ENCODE measurements at places on chromosomes 12 and 14. TPM values are rescaled to one million over a fixed set of nuclear protein-coding genes. Genes with fewer than 3 reads are reported as not detected.

POTEM gene
- total RNA-seq = not detected

GRCh38 chr14:55075628-55076175, 24.3 kb downstream of the MAPK1IP1L start:
- no peak for DNase-seq

DNA sequence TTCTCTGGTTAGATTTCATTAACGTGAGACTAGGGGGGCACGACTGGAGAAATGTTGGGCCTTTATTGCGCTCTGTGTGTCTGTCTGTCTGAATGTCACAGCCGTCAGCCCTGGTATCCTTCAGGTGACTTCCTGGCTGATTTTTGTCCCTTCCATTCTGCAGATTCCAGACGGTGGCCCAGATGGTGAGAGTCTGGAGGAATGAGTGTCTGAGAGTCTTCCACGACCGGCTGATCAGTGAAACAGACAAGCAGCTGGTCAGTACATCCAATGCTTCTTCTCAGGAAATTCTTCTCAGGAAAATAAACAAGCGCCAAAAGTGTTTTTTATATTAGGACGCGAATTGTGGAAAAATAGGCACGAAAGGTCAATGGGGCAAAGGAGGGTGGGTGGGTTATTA, 93.5 kb downstream of the CCDC92 start:
- no peak for DNase-seq

DNA sequence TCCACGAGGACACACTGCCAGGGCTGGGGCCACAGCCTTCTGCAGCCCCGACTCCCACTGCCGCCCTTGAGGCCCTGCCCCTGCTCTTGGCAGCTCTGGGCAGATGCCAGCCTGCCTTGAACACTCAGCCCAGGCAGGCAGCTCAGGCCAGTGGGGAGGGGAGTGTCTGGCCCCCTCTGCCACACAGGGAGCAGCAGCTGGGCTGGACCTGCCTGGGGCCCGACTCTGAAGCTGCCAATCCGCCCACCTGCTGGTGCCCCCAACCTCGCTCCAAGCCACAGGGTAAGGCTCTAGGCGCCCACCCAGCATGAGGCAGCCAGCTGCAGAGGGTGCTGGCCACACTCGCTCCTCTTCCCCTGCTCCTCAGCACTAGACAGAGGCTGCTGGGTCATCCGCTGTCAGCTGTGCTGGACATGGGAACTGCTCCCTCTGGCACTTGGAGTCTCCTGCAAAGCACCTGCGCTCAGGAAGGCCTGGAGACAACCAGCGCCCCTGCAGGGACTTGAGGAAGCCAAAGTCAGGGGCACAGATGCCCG, 24.6 kb upstream of the NUDT14 start:
- no peak for DNase-seq

- DNase-seq = no peak
Observed at GRCh38 chr14:102078831-102079699, 7.8 kb downstream of the HSP90AA1 start.

DNA sequence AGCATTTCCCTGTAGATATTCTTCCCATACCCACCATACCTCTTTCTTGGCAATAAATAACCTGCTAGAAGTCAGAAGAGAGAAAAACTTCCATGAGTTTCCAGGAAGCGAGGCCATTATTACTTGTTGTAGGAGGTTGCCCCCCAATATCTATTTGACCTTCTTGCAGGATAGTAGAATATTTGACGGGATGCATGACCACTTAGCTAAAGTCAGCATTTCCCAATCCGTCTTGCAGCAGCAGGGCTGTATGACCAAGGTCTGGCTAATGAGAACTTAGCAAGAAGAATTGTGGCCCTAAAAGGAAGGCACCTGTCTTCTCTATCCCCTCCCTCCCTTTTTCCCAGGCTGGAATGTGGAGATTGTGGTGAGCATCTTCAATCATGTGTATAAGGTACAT, 51.5 kb downstream of the NINJ2 start:
- DNase-seq = no peak

TPH2 gene
- not detected for total RNA-seq

DNA sequence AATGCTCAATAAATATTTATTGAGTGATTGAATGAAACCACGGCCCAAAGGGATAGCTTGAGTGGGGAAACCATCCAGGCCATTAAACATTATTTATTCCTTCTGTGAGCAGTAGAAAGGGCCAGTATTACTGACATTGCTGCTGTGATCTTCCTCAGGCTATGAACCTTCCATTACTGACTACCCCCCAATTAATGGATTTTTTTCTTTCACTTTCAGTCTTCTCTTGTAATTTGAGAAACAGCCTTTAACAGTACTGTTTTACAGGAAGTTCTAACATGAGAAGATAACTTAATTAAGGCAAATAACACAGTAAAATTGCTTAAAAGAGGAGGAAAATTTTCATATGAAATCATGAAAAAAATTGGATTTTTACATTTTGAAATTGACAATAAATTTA, 629.5 kb downstream of the TRHDE start:
- DNase-seq = no peak

DNA sequence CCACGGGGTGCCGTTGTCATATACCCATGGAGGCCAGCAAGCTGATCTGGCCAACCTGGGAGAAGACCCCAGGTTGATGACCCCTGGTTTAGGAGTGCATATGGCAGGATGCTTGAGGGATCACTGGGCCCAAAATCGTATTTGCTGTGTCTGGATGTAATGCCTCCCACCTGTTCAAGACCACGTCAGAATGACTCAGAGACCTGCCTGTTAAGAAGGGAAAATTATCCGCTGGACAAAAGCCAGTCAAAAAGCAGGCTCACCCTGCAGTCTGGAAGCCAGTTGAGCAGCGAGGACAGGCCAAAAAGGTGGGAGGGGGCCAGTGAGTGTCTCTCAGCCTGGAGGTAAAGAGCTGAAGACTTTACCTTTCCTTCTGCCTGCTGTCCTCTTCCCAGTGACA, 449.2 kb downstream of the DPF3 start:
- DNase-seq = no peak

DNA sequence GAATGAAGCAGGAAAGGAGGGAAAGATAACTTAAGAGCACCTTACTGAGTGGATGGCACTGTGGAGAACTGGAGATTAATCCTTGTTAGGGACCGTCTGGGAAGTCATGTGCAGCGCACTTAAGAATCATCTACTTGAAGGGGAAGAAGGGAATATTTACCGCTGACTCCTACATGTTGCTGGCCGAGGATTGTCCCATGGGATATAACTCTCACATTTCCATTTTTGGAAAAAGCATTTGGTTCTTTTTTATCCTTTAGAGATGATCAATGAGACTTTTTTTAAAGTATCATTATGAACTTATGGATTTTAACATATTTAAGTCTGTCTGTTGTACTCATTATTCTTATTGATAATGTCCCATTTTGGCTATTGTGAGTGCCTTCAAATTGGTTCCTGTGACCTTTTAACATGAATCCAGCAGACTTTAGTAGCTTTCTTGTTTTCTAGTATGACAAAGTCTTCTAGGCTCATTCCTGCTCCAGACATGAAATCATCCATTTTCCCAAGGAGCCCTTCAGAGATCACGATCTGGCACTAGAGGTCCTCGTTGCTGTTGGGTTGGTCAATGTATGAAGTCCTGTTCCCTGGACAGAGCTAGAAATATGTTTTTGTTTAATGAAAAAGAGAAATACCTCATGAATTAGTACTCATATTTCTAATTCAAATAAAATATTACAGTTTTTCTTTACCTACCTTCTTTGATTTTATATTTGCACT, 20.2 kb upstream of the FAM234B start:
- no peak for DNase-seq

DNA sequence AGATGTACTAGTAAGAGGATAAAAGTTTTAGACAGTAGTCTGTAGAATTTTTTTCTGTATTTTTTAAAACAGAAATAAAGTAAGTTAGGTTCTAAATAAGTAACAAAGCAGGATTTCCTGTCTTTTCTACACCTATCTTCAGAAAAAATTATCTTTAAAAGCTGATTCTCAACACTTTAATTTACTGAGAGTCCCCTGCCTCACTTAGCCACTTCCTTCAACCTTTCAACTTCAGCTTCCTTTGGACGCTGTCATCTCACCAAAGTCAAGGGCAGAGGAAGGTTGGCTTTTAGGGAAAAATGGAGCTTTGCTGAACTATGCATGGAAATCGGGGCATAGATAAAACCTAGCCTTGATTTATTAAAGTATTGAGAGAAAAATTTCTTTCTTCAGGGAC, 44.9 kb upstream of the CERS5 start:
- DNase-seq = no peak

DNA sequence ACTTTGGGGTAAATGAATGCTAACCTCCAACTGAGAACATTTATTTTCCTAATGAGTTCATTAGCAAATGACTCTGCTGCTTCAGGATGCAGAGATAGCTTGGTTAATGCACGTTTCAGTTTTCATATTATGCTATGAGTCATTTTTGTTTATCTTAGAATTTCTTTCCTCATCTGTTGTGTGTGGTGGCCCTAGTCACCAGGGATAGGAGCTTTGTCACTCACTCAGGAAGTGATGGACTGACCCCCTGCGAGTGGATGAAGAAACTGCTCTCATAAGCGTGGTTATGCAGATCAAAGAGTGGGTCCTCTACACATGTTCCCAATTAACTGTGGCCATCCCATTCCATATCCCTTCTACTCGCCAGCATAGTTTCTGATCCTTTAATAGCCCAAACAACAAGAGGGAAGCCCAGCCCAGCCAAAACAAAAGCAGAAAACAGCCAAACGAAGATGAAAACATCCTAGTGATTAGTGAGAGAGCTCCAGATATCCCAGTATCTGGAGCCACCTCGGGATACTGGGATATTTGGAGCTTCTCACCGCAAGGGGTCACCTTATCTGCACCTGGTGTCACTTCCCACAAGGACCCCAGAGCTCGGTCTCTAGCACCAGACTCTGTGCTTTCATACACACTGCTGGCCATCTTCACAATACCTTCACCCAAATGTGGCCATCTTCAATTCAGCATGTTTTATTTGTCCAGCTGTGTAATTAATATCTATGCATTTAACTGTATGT, 8.6 kb downstream of the TC2N start:
- no peak for DNase-seq

ANKS1B gene
- total RNA-seq = 11.5 TPM

ABCD2 gene
- 1.5 TPM for total RNA-seq

TSPAN19 gene
- total RNA-seq = not detected

DNA sequence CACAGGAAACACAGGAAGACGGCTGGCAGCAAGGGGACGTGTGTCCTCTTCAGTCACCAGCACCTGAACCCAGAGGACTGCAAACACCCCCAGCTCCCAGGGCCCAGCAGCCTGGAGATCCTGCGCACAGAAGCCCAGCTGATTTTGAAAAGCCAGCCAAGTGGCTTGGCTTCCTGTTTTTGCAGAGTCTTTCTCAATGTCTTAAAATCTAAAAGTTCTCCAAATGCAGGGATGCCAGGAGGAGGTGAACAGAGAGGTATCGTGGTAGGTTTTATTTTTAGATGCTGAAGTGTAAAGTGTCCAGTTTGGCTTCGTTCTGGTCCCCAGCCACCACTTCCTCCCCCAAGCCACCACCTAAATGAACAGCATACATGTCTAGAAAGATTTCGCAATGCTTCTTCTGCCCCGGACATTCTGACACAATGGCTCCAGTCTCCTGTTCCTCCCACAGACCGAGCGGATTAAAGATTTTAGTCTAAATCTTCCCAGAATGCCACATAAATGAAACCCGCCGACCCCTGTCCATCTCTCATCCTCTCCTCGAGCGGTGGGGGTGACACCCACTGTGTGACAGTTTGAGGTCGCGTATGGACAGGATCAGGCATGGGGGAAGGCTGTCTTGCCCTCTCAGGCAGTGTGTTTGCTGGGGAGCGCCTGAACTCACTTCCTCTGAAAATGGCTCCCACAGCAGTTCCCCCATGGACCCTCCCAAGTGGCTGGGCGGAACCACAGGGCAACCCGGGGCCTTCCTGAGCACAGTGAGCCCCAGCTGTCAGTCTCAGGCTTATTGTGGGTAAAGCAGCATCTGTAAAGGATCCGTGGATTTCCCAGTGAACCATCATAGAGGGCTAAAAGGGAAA, 41.6 kb downstream of the ITPK1 start:
- no peak for DNase-seq

GRCh38 chr12:78149459-78149858, 318.8 kb downstream of the NAV3 start:
- DNase-seq = no peak

ZBTB42 gene
- total RNA-seq = 7.6 TPM

GRCh38 chr14:105646175-105646574, 119.8 kb downstream of the TMEM121 start:
- DNase-seq = no peak

DNA sequence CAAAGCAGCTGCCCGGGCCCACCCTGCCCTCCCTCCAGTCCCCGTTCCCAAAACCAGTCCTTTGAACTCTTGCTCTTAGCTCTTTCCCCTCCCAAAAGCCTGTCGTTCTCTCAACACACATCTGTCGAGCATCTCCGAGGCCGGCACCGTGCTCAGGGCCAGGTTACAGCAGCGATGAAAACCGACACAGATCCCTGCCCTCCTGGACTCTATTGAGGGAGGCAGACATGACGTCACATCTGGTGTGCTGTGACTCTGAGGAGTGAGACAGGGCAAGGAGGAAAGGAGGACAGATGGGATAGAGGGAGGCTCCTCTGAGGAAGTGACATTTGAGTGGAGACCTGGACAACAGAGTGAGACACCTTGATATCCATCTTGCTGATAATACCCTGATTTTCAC, 34.6 kb upstream of the PWP1 start:
- no peak for DNase-seq
